ENCODE measurements at places on chromosomes 1 and 21. TPM values are rescaled to one million over a fixed set of nuclear protein-coding genes. Genes with fewer than 3 reads are reported as not detected.

MFSD2A gene
- 0.13 TPM for polyA plus RNA-seq

DNA sequence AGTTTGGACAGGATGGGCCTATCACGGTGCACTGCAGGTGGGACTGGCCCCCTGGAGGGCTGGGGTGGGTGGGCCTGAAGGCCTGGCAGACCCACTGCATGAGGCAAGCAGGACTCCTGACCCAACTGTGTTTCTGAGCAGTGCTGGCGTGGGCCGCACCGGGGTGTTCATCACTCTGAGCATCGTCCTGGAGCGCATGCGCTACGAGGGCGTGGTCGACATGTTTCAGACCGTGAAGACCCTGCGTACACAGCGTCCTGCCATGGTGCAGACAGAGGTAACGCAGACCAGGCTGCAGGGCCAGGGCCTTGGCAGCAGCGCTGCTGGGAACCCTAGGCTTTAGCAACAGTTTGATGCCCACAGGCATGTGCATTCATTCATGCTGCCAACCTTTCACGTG, 29.0 kb upstream of the KDM4A start:
- DNase-seq: no peak
- H3K4me3 ChIP-seq: no peak overlapping the region
- no peak overlapping the region for H3K27ac ChIP-seq

DNA sequence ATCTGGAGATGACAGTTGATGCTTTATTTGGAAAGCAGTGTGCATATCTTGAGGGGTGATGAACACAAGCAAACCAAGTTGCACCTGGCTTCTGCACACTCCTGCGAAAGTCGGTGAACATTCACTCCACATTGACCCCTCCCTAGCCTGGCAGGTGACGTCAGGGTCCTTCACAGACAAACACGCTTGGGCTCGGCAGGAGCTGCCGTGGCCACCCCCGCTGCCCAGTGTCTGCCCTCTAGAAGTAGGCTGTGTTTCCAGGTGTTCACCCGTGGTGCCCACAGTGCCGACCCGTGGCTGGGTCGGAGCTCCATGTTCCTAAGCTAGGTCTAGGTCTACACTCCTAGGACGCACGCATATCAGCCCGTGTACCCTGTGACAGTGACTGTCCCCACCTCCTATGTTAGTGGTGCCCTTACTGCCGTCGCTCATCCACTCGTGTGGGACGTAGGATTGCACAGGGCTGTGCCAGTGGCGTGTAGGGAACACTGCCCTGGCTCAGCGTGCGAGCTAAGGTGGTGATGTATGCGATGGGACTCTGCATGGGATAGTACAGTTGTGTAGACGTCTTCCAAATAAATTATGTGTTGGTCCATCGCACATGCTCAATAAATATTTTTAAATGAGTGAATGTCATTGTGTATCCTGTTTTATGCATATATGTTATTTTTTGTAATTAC, 29.0 kb downstream of the PRMT2 start:
- no peaks in the 10 kb centered on the region for H3K27me3 ChIP-seq
- no peak overlapping the region for H3K4me3 ChIP-seq
- H3K36me3 ChIP-seq: peaks cover 13% of the 10 kb centered on the region
- H3K27ac ChIP-seq: no peak overlapping the region
- no peak for DNase-seq
- H3K4me1 ChIP-seq: peaks cover 7% of the 10 kb centered on the region

TAGLN2 gene
- 811 TPM for polyA plus RNA-seq
